ENCODE measurements at places on chromosomes 7 and 10. TPM values are rescaled to one million over a fixed set of nuclear protein-coding genes. Genes with fewer than 3 reads are reported as not detected.
A peak's percentile ranks its signal among the peaks of the same experiment; 100 is the strongest.

The NPVF gene
- not detected for total RNA-seq

The ASZ1 gene
- not detected for total RNA-seq

The MICALL2 gene
- total RNA-seq = 6.2 TPM

The TM9SF3 gene
- total RNA-seq = 68.5 TPM

The MACC1 gene
- 0.19 TPM for total RNA-seq

The AGAP9 gene
- total RNA-seq = 1.3 TPM

The FZD1 gene
- 8.6 TPM for total RNA-seq

The TMUB1 gene
- 33.9 TPM for total RNA-seq

The CLRN3 gene
- not detected for total RNA-seq

The SFRP5 gene
- 2.1 TPM for total RNA-seq

The TMEM176B gene
- 33.4 TPM for total RNA-seq

The EPO gene
- not detected for total RNA-seq

- DNase-seq = no peak
Observed at GRCh38 chr10:22054961-22055360, 51.4 kb upstream of the DNAJC1 start.

GRCh38 chr7:157276091-157276561 is 60.7 kb upstream of the DNAJB6 start:
- peak; percentile 34 for DNase-seq

DNA sequence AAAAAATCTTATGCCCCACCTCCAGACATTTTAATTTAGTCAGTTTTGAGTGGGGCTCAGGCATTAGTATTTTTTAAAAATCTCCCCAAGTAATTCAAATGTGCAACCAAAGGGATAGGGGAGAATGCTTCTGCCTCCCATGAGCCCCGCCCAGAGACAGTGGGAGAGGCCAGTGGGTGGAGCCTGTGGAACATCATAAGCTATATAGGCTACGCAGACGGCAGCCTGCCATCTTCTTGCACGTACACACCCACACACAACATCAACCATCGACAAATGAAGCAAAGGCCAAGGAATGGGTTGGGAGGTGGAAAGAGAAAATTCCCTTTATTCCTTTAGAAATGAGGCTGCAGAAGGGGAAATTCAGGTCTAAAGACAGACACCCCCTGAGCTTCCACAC is 25.2 kb downstream of the CREB3L2 start:
- DNase-seq = no peak

DNA sequence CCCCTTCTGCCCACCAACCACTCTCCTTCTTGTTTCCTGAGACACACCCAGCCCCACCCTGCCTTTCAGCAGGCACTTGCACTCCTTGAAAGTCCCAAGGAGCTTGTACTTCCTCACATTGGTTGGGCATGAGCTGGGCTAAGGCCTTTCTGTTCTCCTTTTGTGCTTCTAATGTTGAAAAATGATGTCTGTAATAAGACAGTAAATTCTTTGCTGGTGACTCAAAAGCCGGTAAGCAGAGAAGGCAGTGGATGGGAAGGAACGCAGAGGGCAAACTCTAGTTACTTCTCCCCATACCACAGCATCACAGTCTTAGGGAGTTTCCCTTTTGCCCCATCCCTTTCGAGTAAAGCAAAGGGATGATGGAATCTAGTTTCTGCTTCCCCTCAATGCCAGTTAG is 185.6 kb downstream of the PLXNA4 start:
- no peak for DNase-seq

DNA sequence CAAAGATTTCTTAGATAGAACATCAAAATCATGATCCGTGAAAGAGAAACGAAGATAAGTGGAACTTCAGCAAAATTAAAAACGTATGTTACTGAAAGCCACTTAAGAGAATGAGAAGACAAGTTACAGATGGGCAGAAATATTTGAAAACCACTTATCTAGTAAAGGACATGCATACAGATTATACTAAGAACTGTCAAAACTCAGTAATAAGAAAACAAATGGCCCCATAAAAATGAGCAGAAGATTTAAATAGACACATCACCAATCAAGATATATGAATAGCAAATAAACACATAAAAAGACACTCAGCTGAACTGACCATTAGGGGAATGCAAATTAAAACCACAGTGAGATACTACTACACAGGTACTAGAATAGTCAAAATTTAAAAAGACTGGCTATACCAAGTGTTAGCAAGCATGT is 343.7 kb downstream of the PTEN start:
- DNase-seq = no peak

DNA sequence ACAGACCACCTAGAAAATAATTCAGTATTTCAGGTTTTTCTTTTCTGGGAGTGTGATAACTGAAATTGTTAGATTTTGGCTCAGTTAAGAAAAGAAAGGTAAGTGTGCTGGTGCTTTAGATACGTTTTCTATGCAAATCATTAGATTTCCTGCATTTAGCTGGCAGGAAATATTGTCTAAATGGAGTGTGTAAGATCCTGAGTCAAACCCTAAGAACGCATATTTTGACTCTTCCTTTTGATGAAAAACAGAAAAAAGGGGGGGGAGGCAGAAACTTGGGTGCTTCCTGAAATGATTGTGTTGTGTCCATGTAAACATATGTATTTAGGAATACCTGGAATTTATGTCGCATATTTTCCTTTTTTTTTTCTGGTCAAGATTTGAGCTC is 1.2 kb downstream of the GRK5 start:
- DNase-seq = no peak

- peak; percentile 38 for DNase-seq
Observed at GRCh38 chr7:150961510-150962289, 16.4 kb downstream of the KCNH2 start.

DNA sequence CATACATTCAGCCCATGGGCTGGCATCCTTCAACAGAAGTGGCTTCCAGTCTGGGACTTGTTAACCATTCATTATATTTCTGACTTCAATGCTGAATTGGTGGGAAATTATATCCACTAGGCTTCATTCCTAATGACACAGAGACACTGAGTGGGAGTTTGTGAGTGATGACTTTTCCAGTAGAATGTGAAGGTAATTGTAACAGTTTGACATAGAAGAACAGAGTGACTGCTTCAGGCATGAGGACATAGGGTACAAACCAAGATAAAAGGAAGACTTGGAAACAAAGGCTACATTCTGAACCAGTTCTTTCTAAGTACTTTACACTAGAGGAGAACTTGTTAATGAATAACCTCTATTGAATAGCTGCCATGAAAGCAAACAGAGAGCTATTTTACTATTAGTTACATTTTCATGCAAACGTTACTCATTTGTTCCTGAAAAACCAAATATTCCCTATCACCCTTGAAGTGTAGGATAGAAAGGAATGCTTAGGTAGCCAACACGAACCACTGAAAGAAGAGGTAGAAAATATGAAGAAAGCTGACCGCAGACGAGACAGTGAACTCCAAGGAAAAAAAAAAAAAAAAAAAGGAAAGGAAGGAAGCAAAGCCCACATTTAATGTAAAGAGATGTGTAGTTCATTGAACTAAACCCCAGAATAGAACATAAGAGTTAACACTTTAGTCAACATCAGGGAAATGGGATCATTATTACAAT is 237.0 kb upstream of the SEMA3C start:
- no peak for DNase-seq

- no peak for DNase-seq
Observed at GRCh38 chr10:112815269-112816032, 134.6 kb upstream of the TCF7L2 start.

GRCh38 chr10:50520115-50520514 is 103.6 kb downstream of the SGMS1 start:
- no peak for DNase-seq

- no peak for DNase-seq
Observed at GRCh38 chr7:109694149-109695071, 1124.7 kb downstream of the DNAJB9 start.

DNA sequence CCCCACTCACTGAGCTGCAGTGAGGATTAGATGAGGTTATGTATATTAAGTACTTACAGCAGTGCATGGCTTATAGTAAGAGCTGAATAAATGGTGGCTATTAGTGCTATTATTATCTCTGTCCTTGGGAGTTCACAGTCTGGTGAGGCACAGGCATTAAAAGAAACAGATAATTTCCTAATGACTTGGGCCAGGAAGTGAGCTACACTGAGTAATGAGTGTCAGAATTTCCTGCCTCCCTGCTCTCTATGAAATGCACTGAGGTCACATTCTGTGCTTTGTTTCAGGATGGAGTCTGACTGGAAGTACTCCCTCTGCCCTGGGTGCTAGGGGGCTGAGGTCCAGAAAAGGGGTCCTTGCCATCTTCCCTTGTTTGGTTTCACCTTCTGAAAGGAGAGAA is 48.7 kb upstream of the LOXL4 start:
- DNase-seq = no peak

- no peak for DNase-seq
Observed at GRCh38 chr10:44244745-44245600, 139.9 kb downstream of the CXCL12 start.

DNA sequence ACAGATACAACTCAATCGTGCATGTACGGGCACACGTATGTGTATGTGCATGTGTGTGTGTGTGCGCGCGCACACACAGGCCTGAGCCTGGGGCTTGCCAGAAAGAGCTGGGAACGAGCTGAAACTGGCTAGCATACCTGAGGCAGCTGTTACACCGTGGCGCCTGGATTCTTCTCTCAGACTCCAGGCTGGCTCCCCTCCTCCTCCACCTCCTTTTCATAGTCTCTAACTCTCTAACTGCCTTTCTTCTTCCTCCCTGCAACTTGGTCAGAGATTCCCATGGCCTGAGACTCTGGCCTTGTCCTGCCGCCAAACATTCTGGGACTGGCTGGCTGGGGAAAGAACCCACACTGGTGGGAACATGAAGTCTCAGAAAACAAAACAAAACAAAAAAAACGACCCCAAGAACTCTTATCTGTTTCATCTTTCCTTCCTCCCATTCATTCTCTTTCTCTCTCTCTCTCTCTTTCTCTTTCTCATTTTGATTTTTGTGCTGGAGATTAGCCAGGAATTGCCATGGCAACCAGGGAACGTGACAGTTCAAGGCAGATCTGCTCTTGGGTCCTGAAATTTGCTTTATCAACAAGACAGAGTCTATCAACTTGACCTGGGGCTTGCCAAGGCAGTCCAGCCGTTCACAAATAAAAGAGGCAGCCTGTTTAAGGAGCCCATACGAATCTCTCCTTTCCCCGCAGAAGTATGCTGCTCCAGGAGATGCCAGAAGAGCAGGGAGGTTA is 76.8 kb upstream of the SEM1 start:
- DNase-seq = peak; percentile 41

DNA sequence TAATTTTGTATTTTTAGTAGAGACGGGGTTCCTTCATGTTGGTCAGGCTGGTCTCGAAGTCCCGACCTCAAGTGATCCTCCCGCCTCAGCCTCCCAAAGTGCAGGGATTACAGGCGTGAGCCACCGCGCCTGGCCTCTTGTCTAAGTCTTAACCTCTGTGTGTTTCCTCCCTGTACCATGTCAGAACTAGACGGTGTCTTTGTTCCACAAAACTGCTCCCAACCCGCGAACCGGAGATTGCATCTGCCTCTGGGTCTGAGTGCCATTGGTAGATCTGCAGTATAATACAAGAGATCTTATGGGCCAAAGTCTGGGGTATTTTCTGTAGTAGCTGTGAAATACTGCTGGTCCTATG is 1.3 kb upstream of the EEF1AKMT2 start:
- DNase-seq = no peak

DNA sequence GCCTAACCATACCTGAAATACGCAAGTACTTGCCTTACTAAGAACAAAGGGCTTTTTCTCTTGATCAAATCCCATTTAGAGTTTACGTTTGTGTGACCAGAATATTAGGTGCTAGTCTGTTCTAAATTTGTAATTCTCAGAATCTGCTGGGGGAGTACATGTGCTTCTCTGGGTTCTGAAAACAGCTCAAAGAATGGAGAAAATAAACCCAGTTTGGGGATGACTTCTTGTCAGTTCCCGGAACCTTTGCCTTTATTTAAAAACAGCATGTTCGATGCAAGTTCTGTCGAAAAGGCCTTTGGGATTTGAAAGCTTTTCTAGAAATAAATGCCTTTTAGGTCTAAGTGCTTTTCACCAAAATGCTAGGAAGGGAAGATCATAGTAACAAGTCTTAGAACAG is 147.0 kb downstream of the ARID5B start:
- DNase-seq = no peak

- no peak for DNase-seq
Observed at GRCh38 chr7:117183729-117184128, 139.1 kb downstream of the WNT2 start.

- DNase-seq = peak; percentile 73
Observed at GRCh38 chr7:80611779-80612178, 26.7 kb upstream of the CD36 start.

DNA sequence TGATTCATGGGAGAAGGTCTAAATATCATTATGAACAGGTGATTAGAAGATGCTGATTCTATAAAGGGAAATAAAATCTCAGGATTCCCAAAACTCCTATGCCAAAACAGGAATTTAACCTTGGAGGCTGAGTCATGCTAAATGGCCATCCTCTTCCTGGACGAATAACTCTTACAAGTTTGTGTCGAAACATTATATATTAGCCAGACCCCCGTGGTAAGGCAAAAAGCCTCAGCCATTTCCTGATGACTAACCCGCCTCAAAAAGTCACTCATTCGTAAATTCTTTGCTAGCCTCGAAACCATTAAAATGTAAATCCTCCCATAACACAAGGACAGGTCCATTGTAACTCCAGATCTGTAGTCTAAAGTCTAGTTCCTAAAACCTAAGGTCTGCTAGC is 32.0 kb downstream of the CUL2 start:
- no peak for DNase-seq

- no peak for DNase-seq
Observed at GRCh38 chr10:77231884-77232610, 405.6 kb downstream of the KCNMA1 start.

- DNase-seq = no peak
Observed at GRCh38 chr7:111137296-111138192, 46.6 kb downstream of the LRRN3 start.

DNA sequence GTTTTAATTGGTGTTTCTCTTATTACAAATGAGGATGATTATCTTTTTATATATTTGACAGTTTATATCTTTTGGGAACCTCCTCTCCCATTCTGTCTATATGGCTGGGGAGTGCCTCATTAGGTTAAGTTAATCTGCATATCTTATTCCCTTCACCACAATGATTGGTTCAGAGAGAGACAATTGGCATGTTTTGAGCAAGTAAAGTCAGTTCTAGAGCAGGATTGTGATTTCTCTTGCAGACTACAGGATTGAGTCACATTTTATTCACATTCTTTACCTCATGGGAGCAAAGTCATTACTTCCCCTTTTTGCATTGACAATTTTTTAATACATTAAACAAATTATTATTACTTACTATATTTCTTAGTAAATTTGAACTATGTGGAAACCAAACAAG is 345.6 kb downstream of the MDFIC start:
- DNase-seq = no peak

GRCh38 chr7:78607099-78607498 is 808.5 kb downstream of the PHTF2 start:
- DNase-seq = no peak

- DNase-seq = no peak
Observed at GRCh38 chr10:97412891-97413304, 11.8 kb upstream of the RRP12 start.

DNA sequence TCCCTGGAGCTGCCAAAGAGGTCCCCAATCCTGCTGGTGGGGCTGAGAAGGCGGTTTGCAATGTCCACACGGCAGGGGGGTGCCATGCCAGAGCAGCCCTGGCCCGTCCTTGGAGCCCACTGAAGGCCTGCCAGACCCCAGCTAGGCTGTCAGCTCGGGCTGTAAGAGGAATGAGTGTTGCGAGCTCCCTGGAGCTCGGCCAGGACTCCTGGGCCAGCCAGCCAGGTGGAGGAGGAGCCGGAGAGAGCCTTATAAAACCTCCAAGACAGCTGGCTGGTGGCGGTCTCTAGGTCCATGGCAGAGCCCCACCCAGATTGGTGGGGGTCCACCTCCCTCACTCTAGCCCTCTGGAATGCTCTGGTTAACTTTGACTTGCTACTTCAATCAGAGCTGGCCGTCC is 55.1 kb upstream of the CALN1 start:
- peak; percentile 45 for DNase-seq

All from Right ventricle myocardium superior (tissue), 1 donor.